GM03348 (cell line): ENCODE measurements at places on chromosomes 6 and 20.

- DNase-seq, result no peak
Measured at GRCh38 chr6:2753110-2753489, 2.4 kb upstream of the MYLK4 start.

- no peak for DNase-seq
Measured at GRCh38 chr20:50577175-50578018, 67.2 kb downstream of the PTPN1 start.

- no peak for DNase-seq
Measured at GRCh38 chr20:59730722-59731121, 126.4 kb downstream of the PHACTR3 start.

GRCh38 chr6:150184850-150185731 is 42.2 kb downstream of the PPP1R14C start:
- no peak for DNase-seq

DNA sequence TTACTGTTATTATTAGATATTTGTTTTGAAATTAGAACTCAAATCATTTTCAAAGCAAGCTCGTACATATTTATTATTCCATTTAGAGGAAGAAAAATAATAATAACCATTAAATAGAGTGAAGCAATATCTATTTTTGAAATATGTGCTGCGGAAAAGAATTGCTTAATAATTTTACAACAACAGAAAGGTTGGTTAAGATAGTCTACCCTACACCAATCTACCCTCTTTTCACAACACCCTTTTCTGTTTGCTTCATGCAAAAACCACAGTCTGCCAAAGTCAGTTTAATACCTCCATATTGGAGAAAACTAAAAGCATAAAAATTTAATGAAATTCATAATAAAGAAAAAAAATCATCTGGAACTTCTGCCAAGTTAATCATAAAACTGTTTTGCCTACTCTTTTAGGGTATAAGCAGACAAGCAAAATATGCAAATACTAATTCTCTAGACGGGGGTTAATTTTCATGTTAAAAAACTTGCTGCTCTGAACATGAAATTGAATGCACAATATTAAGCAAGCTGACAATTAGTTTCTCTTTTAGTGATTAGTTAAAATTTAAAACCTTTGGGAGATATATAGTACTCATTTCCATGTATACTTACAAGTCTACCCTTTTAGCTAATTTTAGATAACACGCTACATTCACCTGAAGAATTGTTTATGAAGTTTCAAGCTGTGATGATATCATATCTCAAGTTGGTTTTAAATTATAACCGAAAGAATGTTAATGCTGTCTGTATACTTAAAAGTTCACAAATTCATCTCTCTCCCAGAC is 100.2 kb downstream of the AHI1 start:
- no peak for DNase-seq

DNA sequence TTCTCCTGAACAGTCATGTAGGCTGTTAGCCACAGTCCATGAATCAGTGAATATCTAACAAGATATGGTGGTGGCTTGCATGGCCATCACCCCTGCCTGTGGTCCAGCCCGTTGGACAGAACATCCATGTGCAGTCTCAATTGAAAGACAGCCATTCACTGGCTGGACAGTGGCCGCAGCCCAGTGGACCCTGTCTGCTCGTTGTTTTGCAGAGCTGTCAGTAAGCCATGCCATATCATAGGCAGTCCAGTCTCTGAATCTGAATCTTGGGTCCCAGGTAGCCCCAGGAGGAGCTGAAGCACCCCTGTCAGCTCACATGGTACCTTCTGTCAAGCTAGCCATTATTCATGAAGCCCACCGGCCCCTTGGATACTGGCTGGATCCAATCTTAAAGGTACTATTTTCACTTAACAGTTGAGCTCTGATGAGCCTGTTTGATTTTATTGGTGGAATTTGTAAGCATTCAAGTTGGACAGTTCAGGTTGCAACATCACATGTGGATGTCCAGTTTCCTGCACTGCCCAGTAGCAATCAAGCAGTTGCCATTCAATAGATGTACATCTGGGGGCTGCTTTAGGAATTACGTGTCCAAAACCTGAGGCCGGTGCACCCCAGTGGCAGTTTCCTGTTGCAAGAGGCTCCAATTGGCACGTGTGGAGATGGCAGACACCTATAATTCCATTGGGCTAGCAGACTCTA is 37.8 kb downstream of the SERPINB1 start:
- DNase-seq, result no peak

DNA sequence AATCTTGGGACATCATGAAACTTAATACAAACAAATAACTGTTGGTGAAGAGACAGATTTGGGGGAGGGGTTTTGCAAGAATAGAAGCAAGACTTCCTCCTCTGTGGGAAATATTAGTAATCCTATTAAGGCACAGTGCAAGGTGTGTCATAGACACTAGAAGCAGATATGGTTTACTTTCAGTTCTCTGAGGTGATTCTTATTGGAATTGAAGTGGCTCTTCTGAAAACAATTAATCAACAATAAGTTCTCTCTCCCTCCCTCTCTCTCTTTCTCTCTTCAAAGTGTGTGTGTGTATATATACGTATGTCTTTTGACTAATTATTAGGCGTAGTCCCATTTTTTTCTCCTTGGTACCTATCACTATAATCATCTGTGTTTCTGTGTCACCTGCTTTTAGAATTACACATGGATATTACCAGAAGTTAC is 99.8 kb downstream of the HIVEP2 start:
- no peak for DNase-seq

GRCh38 chr20:44566018-44566417 is 16.4 kb upstream of the PKIG start:
- no peak for DNase-seq

- DNase-seq, result peak; percentile 36
Measured at GRCh38 chr6:257031-257725, 35.1 kb upstream of the DUSP22 start.

DNA sequence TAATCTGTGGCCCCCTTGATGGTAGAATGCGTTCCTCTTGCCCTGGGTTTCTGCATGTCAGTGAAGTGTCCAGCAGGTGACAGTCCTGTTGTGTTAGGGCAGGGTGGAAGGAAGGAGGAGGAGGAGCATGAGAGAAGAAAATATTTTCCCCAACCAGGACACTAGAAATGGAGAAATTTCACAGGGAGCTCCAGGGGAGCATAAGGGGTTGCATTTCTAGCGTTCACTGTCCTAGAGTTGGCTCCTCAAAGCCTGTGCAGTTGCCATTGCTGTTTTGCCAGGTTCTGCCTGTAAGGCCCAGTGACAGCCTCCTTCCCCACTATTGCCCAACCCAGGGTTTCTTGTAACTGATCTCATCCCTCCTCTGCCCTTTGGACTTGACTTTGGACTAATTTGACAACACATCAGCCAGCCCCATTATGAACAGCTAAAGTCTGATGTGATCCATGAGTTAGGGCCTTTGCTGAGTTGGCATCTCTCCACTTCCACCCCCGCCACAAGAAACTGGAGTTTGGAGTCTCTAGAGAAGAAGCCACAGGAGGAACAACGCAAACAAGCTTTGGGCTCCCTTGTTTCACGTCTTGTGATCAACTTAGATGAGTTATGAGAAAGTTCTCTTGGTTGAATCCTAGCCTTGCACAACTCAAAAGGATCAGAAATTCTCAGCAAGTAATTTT is 14.0 kb upstream of the FAM50B start:
- DNase-seq, result peak; percentile 33
